T1000 (cell line): ENCODE measurements at places on chromosomes 5 and 9.

GRCh38 chr5:33371660-33372059 lies 69.1 kb upstream of the TARS1 start:
- no peak for DNase-seq

DNA sequence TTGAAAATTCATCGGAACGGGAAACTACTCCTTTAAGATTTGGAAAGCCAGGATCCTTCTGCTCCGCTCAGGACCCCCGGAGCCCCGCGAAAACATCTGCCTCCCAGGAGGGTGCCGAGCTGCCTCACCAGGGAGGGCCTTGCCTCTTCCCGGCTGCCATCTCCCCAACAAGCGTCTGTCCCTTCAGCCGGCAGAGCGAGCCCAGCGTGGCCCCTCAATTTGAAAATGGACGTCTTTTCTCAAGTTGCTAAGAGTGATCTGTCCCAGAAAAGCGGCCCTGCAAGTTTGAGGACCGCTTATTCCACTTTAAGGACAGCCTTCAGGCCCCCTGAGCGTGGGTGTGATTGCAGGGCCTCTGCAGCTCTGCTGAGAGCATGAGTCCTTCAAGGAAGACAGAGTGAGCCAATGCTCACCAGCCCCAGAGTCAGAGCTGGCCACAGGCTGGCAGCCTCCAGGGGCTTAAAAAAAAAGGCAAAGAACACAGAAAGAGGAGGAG lies 101.3 kb downstream of the PHF2 start:
- no peak for DNase-seq

- no peak for DNase-seq
Observed at GRCh38 chr5:150609843-150610584, 30.4 kb upstream of the SYNPO start.

DNA sequence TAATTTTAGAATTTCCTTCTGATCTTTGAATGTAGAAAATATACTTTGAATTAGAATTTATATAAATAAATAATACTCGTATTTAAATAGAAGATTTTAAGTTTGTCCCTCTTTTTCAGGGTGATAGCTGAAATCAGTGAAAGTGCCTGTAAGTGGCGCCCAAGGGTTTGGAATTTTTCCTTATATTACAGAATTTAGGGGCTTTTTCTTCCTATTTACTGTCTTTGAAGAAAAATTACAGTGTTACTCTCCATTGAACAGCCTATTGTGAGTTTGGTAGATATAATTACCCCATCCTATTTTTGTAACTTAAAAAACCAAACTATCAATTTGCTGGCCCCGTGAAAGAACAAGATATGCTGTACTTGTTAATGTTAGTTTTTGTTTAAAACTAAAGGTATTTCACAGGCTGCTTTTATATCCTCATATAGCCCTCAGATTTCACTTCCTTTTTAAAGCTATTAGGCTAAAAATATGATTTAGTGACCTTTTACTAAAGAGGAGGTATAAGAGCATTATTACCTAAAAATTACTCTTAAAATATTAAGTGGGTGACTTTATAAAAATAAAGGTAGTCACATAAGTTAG lies 3.2 kb downstream of the MAP3K1 start:
- DNase-seq = no peak

- DNase-seq = no peak
Observed at GRCh38 chr5:53407373-53407772, 73.1 kb upstream of the FST start.

DNA sequence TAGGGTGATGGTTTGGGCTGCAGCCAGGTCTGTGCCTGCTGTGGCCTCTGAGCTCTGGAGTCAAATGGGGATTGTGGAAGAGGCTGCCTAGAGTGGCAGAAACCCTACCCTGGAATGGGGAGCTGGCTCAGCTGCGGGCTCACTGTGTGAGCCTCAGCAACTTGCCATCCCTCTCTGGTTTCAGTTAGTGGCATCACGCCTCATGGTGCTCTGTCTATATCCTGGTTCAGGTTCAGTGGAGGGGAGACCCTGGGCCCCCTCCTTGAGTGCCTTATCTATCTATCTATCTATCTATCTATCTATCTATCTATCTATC lies 132.6 kb downstream of the PHF2 start:
- no peak for DNase-seq

- no peak for DNase-seq
Observed at GRCh38 chr5:168329302-168329701, 37.9 kb downstream of the WWC1 start.

DNA sequence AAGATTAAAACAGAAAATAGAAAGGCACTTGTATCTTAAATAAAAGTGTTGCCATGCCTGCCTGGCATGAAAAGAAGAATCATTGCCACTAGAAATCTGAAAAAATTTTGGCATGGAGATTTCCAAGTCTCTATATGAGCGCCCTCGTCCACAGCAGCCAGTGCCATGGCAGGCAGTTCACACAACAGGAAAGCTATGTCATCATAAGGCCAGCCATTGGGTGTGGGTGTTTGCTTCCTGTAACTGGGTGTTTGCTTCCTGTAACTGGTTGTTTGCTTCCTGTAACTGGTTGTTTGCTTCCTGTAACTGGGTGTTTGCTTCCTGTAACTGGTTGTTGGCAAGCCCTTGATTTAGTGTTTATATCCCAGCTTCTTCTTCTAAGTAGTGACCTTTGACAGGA lies 446.7 kb downstream of the IRX1 start:
- no peak for DNase-seq

- DNase-seq = no peak
Observed at GRCh38 chr5:54807421-54807820, 178.0 kb downstream of the ESM1 start.
